Activated CD8-positive, alpha-beta memory T cell treated with anti-CD3 and anti-CD28 coated beads, Interleukin-2, amount 50 U/mL, for 4 hours (primary cell): ENCODE measurements at places on chromosomes 4 and X.

DNA sequence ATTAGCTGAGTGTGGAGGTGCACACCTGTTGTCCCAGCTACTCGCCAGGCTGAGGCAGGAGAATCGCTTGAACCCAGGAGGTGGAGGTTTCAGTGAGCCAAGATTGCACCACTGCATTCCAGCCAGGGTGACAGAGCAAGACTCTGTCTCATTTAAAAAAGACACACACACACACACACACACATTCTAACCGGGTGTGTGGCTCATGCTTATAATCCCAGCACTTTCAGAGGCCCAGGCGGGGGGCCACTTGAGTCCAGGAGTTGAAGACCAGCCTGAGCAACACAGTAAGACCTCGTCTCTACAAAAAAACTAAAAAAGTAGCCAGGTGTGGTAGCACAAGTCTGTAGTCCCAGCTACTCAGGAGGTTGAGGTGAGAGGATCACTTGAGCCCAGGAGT is 152.3 kb downstream of the LRBA start:
- DNase-seq, result no peak

DNA sequence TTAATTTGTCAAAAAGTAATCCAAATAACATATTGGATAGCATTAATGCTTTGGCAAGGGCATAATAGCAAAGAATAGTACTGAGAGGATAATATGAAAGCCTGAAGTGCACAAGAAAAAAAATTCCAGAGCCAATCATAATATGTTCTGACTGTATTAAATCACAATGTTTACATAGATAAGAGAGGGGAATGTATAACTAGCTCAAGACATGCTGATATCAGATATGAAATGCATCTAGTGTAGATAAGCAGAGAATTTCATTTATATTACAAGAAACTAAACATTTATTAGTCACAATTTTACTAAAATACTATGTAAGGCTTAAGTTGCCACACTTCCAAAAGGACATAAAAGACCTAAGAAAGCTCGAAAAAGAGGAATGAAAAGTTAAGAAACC is 193.3 kb downstream of the BANK1 start:
- no peak for DNase-seq

- no peak for DNase-seq
Observed at GRCh38 chr4:48641401-48641800, 138.7 kb downstream of the FRYL start.

- DNase-seq, result no peak
Observed at GRCh38 chr4:80071604-80072227, 1.3 kb downstream of the ANTXR2 start.

GRCh38 chrX:107549504-107549903 is 78.8 kb upstream of the PRPS1 start:
- DNase-seq, result no peak
